CD8-positive, alpha-beta T cell (primary cell): ENCODE measurements at places on chromosomes 1 and 21.

GRCh38 chr1:207014728-207015127 lies 17.8 kb downstream of the C1orf116 start:
- no peak for DNase-seq

- DNase-seq, result no peak
Observed at GRCh38 chr1:211789641-211790464, 40.7 kb downstream of the LPGAT1 start.

GRCh38 chr21:25381936-25382452 lies 225.3 kb downstream of the MRPL39 start:
- DNase-seq, result no peak

DNA sequence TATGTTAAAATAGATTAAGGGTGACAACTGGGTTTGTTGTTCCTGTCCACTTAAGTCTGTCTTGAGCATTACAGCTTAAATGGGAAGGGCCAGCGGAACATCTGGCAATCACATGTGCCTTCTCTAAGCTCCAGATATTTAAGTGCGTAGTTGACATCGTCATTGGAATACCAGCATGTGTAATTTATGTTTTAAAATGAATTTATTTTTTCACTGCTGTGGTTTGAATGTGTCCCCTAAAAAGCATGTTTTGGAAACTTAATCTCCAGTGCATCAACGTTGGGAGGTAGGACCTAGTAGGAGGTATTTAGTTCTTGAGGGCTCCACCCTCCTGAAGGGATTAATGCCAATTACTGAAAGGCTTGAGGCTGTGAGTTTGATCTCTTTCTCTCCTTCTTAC lies 13.4 kb downstream of the ZCCHC17 start:
- DNase-seq, result no peak

DNA sequence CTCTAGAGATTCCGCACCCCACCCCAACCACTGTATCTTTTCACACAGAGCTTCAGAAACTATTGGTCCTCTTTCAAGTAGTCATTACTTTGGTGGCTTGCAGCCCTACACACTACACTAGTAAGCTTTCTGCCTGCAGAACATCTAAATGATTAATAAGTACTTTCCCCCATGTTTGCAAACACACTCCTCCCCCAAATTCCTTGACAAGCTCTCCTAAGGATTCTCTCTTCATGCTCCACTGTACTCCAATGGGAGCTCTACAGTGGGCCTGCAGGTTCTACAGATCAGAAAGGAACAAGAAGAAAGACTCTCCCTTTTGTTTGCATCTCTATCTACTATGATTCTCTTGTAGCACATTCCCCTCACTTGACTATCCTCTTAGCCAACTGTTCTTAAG lies 16.3 kb upstream of the NUF2 start:
- no peak for DNase-seq

DNA sequence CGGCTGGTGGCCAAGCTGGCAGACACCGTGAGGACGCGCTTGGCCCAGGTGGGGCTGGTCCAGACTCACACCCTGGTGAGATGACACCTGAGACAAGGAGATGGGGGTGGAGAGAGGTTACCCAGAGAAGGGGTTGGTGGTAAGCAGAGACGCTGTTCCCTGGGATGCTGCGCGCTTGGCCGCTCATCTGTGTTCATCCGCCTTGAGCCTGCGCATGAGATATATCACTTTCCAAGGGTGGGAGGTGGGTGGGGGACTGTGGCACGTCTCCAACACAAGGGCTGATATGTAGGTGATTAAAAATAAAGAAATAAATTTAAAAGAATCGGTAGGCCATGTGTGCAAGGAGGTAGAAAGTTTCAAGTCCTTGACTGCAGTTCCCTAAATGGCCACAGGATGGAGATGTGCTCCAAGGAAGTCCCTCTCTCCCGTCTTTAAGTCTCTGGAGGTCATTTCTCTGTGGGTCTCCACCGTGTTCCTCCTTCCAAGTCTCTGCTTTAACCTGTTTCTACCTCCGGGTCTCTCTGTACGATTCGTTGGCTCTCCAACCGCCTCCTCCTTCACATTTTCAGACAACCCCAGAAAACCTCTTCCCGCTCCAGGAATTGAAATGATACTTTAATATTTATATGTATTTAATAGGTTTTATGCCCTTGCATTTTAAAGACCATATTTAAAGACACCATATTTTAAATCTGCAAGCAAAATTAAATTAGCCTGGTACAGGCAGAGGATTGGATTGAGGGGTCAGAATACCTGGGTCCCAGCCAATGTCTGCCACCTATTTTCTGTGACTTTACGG lies 4.5 kb downstream of the TTC24 start:
- DNase-seq, result peak; percentile 83

DNA sequence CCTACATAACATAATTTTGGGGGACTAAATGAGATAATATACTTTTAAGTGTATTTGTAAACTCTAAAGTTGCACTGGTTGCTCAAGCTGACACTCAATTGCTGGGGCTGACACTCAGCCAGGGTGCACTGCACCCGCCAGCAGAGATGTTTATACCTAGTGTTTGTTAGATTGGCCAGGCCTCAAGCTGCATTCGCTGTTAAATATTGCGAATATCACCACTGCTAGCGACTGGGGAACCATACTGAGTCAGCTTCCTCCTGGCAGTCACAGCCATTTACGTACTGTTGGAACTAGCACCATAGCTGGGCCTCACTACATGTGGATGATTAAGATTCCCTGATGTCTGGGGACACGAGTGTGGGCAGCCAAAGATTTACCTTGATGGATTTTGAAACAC lies 12.7 kb upstream of the RWDD3 start:
- no peak for DNase-seq

GRCh38 chr1:185534801-185535200 lies 199.4 kb upstream of the HMCN1 start:
- DNase-seq, result no peak

- no peak for DNase-seq
Observed at GRCh38 chr1:244050014-244050834, 859 bp upstream of the ZBTB18 start.
